ENCODE measurements at places on chromosomes 3 and 15.
A peak's percentile ranks its signal among the peaks of the same experiment; 100 is the strongest.

- DNase-seq, result no peak
- no peaks in the 10 kb centered on the region for H3K36me3 ChIP-seq
- no peaks in the 10 kb centered on the region for H3K4me1 ChIP-seq
Observed at GRCh38 chr3:24195504-24196230, 250.6 kb downstream of the NR1D2 start.

GRCh38 chr3:56989169-56989976 is 71.1 kb upstream of the SPATA12 start:
- H3K27ac ChIP-seq, result no peak overlapping the region
- no peaks in the 10 kb centered on the region for H3K27me3 ChIP-seq
- DNase-seq, result no peak
- H3K36me3 ChIP-seq, result no peaks in the 10 kb centered on the region
- no peak overlapping the region for H3K4me3 ChIP-seq

DNA sequence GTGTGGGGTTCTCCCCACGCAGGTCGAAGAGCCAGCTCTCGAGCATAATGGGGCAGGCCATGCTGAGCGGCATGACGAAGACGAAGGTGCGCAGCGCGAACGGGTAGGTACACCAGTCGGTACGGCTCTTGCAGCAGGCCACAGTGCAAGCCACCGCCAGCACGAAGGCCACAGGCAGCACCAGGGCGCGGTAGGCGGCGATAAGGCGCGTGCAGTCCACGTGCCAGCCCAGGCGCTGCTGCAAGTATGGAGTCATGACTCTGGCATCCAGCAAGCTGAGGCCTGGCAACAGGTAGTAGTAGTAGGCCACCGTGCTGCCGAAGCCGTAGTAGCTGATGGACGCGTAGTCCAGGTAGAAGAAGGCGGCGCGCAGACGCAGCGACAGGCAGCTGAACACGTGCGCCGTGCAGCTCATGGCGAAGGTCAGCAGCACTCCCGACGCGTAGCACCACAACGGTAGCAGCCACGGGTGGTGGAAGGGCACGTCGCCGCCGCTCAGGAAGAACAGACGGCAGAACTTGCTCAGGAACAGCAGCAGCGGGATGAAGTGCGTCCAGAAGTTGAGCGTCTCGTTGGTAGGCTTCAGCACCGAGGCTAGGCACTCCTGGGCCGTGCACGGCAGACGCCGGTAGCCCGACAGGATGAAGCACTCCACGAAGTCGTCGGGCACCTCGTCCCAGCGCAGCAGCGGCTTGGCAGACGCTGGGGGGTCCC is 797 bp downstream of the PAQR9 start:
- H3K27me3 ChIP-seq, result peaks cover 10% of the 10 kb centered on the region
- H3K27ac ChIP-seq, result no peak overlapping the region
- no peak for DNase-seq
- no peaks in the 10 kb centered on the region for H3K4me1 ChIP-seq
- no peak overlapping the region for H3K4me3 ChIP-seq

DNA sequence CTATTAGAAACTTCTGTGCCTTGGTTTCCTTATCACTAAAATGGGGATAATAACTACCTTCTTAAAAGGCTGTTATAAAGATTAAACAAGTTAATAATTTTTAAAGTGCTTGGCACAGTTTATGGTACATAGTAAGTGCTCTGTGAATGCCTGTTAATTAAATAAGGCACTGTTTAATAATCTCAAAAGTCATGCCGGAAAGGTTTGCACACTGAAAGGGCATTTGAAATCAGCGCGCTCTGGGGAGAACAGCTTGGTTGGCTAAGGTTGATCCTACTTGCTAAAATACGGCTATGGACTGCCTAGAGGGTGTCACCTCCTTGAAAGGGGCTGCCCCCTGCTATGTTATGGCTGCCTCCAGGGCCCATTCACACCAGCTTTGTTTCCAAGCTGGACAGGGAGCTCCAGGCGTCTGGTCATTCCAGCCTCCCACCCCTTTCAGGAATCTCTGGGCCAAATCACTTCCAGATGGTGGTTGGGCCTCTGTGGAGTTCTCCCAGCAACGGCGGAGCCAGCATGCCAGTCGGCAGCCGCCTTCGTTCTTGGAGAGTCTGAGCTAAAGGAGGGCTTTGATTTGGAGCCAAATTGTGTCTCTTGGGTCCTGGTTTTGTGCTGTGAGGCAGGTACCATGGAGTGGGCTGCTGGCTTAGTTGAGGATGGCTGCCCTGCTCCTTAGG is 5.9 kb downstream of the FLNB start:
- no peak for DNase-seq
- peaks cover 28% of the 10 kb centered on the region for H3K4me1 ChIP-seq
- H3K4me3 ChIP-seq, result no peak overlapping the region
- no peak overlapping the region for H3K27ac ChIP-seq
- H3K36me3 ChIP-seq, result no peaks in the 10 kb centered on the region

- H3K4me3 ChIP-seq, result peak overlapping the region; percentile 51
- H3K4me1 ChIP-seq, result peaks cover 17% of the 10 kb centered on the region
- peak; percentile 54 for DNase-seq
- no peaks in the 10 kb centered on the region for H3K27me3 ChIP-seq
Observed at GRCh38 chr3:197847866-197848401, 56.9 kb downstream of the LRCH3 start.

GRCh38 chr3:58217209-58217811 is 6.5 kb upstream of the DNASE1L3 start:
- H3K27ac ChIP-seq, result no peak overlapping the region
- no peaks in the 10 kb centered on the region for H3K27me3 ChIP-seq
- no peak overlapping the region for H3K4me3 ChIP-seq
- peaks cover 6% of the 10 kb centered on the region for H3K4me1 ChIP-seq

DNA sequence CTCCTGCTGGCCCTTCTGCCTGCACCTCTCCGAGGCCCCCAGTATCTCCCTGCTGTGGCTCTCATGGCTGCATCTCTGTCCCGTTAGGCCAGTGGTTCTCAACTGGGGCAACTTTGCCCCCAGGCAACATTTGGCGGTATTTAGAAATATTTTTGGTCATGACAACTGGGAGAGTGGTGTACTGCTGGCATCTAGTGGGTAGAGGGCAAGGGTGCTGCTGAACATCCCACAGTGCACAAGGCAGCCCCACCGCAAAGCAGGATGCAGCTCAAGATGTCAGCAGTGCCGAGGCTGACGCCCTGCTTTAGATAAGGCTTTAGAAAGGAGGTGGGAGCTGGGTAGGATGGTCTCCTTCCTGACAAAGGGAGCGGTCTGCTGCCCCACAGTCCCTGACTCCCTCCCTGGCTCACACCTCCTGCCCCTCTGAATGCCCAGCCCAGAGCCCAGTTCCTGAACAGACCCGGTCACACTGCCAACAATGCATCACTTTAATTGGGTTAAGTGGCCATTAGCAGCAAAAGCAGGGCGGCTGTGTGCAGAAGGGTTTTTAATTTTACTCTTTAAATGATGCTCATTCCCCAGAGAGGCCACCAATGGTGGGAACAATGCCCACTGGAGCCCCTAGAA is 68.8 kb upstream of the TMEM115 start:
- H3K4me3 ChIP-seq, result no peak overlapping the region
- H3K27ac ChIP-seq, result no peak overlapping the region
- H3K36me3 ChIP-seq, result no peaks in the 10 kb centered on the region

- H3K4me1 ChIP-seq, result peaks cover 32% of the 10 kb centered on the region
- peak overlapping the region; percentile 19 for H3K27ac ChIP-seq
- H3K36me3 ChIP-seq, result no peaks in the 10 kb centered on the region
- peak overlapping the region; percentile 42 for H3K4me3 ChIP-seq
- peak; percentile 12 for DNase-seq
Observed at GRCh38 chr3:194134231-194134756, 1.7 kb upstream of the HES1 start.

DNA sequence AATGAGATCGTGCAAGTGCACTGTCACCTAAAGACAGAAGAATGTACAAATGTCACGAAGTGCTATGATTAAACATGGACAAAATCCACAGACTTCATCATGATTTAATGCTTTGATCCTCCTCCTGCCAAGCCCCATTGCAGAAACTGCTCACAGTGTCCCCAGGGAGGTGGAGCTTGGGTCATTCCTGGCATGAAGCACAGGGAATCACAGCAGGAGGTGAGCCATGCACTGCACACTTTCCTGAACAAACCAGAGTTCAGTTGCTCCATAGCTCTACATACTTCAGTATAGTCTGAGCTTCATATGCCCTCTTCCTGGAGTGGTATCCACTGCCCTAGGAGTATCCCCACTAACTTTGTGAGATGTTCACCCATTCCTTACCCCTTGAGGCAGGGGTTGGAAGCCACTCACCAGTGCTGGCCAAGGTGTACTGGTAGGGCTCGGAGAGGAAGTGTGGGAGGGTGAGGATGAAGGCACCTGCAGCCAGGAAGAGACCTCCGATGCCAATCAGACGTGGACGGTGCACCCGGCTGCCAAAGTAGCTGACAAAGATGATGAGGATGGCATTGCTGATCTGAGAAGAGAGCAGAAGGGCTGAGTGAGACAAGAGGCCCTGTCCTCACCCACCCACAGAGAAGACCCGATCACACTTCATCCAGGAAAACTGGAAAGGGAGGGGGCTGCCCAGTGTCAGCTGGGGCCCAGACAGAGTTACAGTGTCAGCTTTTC is 56.3 kb downstream of the SLCO2A1 start:
- no peaks in the 10 kb centered on the region for H3K4me1 ChIP-seq
- no peak overlapping the region for H3K27ac ChIP-seq
- DNase-seq, result no peak
- no peak overlapping the region for H3K4me3 ChIP-seq

GRCh38 chr3:17040322-17040989 is 155.7 kb downstream of the PLCL2 start:
- no peak for DNase-seq
- peaks cover 7% of the 10 kb centered on the region for H3K4me1 ChIP-seq
- no peak overlapping the region for H3K4me3 ChIP-seq

DNA sequence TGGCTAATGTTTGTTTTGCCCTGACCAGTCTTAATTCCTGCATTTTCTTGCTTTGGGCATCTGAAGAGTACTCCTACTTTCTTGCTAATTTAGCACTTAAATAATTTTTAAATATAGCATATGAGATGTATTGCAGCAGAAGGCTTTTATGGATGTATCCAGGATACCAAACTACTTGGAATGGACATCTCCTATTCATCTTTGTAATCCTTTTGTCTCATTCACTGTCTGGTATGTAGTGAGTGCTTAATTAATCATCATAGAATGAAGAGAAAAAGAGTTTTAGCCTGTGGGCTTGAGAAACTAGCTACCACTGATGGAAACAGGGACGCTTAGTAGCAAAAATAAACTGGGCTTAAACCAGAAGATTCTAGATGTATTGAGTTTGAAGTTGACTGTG is 40.6 kb downstream of the MEX3B start:
- H3K4me3 ChIP-seq, result no peak overlapping the region
- no peak for DNase-seq
- no peaks in the 10 kb centered on the region for H3K27me3 ChIP-seq
- H3K36me3 ChIP-seq, result no peaks in the 10 kb centered on the region
- no peaks in the 10 kb centered on the region for H3K4me1 ChIP-seq

GRCh38 chr3:168061332-168061996 is 34.3 kb downstream of the GOLIM4 start:
- H3K27me3 ChIP-seq, result no peaks in the 10 kb centered on the region
- H3K36me3 ChIP-seq, result no peaks in the 10 kb centered on the region
- no peak overlapping the region for H3K27ac ChIP-seq
- no peak overlapping the region for H3K4me3 ChIP-seq
- H3K4me1 ChIP-seq, result no peaks in the 10 kb centered on the region

DNA sequence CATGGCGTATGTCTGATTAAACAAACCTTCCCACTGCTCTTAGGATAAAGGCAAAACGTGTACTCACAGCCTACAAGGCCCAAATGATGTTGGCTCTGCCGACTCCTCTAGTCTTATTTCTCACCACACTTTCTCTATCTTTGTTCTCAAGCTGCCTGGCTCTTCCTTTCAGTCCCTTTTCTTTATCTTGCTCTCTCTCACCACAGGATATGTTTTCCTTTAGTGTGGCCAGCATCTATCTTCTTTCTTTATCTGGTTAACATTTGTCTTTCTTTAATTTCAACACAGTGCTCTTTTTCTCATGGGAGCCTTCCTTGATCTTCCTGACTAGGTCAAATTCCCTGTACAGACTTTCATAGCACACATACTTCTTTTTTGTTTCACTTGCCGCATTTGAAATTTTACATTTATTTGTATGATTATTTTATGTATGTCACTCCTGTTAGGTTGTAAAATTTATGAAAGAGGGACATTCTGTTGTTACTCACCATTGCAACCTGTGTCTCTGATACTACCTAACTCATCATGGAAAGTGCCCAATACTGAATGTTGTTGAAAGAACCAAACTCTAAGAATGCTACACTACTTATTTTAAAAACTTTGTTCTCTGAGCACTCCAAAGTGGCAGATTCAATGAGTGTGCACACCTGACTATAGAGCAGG is 328.9 kb upstream of the CBLB start:
- no peaks in the 10 kb centered on the region for H3K36me3 ChIP-seq
- H3K27ac ChIP-seq, result no peak overlapping the region
- H3K27me3 ChIP-seq, result no peaks in the 10 kb centered on the region
- H3K4me3 ChIP-seq, result no peak overlapping the region

DNA sequence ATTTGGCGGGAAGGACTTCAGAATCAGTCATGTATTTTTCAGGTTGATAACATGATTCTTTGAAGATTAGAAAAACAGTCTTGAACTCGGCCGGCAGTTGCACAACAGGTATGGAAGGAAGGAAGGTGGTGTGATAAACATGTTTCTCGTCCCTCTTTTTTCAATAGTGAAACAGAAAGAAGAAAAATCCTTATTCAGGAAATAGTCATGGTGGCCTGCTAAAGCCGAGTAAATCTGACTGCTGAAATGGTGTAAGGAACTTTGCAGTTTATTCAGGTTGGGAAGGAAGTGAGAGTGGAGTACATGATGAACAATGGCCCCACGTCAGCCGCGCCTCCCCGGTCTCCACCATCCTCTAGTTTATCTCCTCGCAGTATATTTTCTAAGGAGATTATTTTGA is 6.7 kb downstream of the RASGRP1 start:
- H3K36me3 ChIP-seq, result peaks cover 25% of the 10 kb centered on the region
- no peak for DNase-seq
- peaks cover 99% of the 10 kb centered on the region for H3K4me1 ChIP-seq
- peak overlapping the region; percentile 10 for H3K4me3 ChIP-seq
- H3K27ac ChIP-seq, result no peak overlapping the region
- H3K27me3 ChIP-seq, result no peaks in the 10 kb centered on the region

- no peak overlapping the region for H3K4me3 ChIP-seq
- H3K36me3 ChIP-seq, result no peaks in the 10 kb centered on the region
- no peak overlapping the region for H3K27ac ChIP-seq
- no peaks in the 10 kb centered on the region for H3K27me3 ChIP-seq
- H3K4me1 ChIP-seq, result no peaks in the 10 kb centered on the region
Observed at GRCh38 chr3:44845528-44846520, 15.9 kb upstream of the TMEM42 start.

GRCh38 chr3:191369616-191370010 is 39.3 kb upstream of the UTS2B start:
- no peaks in the 10 kb centered on the region for H3K4me1 ChIP-seq
- no peak overlapping the region for H3K4me3 ChIP-seq
- H3K27me3 ChIP-seq, result no peaks in the 10 kb centered on the region

GRCh38 chr3:178634975-178635374 is 98.7 kb downstream of the KCNMB2 start:
- H3K27me3 ChIP-seq, result no peaks in the 10 kb centered on the region
- no peaks in the 10 kb centered on the region for H3K36me3 ChIP-seq
- no peak overlapping the region for H3K4me3 ChIP-seq

- DNase-seq, result no peak
- H3K4me1 ChIP-seq, result peaks cover 13% of the 10 kb centered on the region
- H3K27ac ChIP-seq, result no peak overlapping the region
- H3K27me3 ChIP-seq, result no peaks in the 10 kb centered on the region
- H3K4me3 ChIP-seq, result no peak overlapping the region
Observed at GRCh38 chr3:56806407-56806806, 4.7 kb upstream of the ARHGEF3 start.

GRCh38 chr15:72685301-72685924 is 569 bp downstream of the HIGD2B start:
- peaks cover 12% of the 10 kb centered on the region for H3K4me1 ChIP-seq
- no peak for DNase-seq
- H3K36me3 ChIP-seq, result no peaks in the 10 kb centered on the region
- H3K27me3 ChIP-seq, result no peaks in the 10 kb centered on the region
